ENCODE measurements at places on chromosomes 3 and 15.

GRCh38 chr3:129602730-129603560 is 3.5 kb downstream of the PLXND1 start:
- DNase-seq, result no peak

DNA sequence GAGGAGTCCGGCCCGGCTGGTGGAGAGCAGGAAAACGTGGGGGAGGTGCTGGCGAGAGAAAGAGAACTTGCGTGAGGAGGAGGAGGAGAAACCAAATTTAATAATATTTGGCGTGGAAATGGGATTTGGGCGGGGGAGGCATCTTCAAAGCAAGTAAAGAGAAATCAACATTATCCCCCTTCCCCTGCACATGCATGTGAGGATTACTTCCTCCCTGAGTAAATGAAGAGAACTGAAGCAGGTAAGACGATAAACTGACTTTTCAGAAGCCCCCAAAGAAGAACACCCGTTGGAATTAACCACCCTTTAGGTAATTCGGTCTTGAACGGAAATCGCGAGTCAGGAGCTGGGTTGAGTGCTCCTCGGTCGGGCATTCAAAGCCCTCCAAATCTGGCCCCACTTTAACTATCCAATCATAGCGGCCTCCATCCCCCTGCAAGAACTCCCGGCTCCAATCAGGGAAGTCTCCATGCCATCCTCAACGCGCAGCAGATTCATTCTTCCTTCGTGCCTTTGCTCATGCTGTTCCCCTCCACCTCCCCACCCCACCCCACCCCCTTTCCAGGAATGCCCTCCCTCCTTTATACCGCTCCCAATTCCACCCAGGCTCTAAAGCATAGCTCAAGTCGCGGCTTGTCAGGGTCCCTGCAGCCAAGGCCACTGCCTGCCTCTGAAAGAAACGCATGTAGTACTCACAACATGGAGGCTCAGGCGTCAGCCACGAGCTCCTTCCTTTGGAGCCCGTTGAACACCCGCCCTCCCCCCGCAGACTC is 545 bp upstream of the RFX7 start:
- peak; percentile 64 for DNase-seq

GRCh38 chr15:92864127-92864814 is 35.9 kb upstream of the CHD2 start:
- no peak for DNase-seq

DNA sequence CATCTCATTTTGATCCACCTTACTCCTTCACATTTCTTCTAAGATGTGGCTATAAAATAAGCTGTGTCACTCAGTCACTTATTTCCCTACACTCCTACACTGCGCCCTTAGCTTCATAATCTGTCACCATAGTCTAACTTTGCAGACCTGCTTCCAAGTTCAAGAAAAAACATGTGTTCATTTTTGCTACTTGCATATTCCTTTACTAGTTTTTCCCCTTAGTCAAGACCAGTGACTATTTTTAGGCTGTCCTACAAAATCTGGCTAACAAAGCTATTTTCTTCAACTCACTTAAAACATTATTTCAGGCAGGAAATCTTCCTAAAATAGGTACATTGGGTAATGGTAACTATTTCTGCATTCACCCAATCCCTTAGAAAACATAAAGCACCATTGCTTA is 272.5 kb downstream of the TBC1D5 start:
- DNase-seq, result no peak

DNA sequence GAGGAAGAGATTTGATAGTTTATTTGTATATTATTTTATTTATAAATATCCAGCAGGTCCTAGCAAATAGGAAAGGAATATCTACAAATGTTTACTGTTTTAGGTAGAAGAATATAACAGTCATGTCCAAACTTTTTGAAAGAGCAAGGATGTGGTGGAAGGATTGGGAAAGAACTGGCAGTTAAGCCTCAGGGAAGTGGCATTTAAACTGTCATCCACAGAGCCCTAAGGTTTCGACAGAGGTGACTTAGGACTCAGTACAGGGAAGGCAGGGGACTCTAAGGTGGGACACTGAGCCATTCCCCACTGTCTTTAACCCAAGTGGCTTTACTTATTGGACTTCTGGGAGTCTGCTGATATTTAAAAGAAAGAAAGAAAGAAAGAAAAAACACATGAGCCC is 11.8 kb upstream of the TMEM87A start:
- no peak for DNase-seq

- peak; percentile 49 for DNase-seq
Observed at GRCh38 chr3:126982126-126982470, 817 bp upstream of the PLXNA1 start.

- no peak for DNase-seq
Observed at GRCh38 chr3:46576879-46577278, 10.8 kb upstream of the LRRC2 start.

- DNase-seq, result no peak
Observed at GRCh38 chr3:117630885-117631284, 921.3 kb downstream of the TUSC7 start.

DNA sequence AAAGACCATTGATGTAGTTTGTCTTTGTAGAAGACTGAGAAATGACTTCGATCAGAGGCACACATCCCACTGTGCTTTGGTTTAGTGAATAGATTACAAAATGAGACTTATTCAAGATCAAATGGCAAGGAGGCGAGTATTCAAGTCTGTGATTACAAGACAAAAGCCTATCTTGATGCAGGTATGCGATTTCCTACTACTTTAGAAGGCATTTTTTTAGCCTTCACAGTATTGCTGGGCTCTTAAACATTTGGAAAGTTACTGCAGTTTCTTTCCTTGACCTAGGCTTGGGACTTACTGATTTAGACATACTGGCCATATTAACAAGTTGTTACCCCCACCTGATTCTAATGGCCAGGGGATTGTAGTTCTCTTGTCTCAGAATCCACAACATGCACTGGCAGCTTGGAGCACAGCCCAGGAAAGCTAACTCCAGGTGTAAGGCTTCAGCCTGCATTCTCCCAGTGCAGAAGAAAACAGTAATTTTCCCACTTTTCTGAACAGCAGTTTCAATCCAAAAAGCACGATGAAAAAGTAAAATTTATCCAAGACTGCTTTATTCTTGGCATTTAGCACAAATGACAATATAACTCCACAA is 311.6 kb downstream of the EPHA6 start:
- no peak for DNase-seq

GRCh38 chr3:47007001-47007400 is 27.5 kb downstream of the NBEAL2 start:
- DNase-seq, result no peak

DNA sequence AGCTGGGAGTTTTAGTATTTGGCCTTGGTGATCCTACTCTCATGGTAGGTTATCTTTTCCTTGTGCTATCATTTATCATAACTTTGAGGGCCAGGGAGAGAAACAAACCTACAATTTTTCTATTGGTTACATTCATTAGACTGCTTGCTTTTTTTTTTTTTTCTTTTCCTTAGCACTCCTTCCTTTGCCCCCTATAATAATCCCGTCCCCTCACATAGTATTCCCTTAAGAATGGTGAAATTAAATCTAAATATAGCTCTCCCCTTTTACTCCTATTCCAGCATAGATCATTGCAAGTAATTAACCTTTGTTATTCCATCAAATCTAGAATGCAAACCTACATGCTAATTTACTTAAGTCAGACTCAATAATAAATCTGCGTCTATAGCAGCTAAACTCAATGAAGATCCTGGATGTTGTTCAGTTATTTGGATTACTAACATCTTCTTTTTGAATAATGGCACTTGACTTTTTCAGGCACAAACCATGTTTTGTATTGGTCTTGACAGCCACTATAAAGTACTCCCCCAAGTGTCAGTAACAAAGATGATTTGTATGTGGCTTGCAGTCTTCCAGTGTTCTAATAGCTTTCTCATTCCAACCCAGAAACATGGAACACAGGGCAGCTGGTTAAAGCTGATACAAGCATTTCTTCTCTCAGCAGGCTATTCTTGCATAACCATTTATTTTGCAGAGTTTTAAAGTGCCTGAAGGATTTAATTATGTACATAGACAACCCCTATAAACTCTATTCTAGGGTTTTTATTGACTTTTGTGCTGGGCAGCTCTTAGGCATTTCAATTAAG is 420.6 kb downstream of the MECOM start:
- no peak for DNase-seq

- no peak for DNase-seq
Observed at GRCh38 chr3:40615918-40616819, 91.4 kb downstream of the ZNF621 start.

DNA sequence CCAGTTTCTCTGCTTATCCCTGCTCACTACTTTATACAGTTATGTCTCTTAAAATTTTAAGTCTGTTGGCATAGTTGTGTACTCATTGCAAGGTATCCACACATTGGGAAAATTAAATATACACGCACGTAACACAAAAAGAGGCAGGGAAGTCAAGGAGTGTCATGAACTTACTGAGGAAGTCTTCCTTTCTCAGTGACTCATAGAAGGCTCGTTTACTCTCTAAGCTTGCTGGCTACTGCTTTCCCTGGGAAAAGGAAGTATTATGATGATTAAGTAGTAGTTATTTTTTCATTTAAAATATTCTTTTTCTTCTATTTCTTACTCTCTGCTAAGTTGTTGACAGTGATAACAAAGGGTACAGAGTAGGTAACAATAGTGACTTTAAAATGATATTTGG is 287.3 kb downstream of the UBE2E2 start:
- DNase-seq, result no peak

DNA sequence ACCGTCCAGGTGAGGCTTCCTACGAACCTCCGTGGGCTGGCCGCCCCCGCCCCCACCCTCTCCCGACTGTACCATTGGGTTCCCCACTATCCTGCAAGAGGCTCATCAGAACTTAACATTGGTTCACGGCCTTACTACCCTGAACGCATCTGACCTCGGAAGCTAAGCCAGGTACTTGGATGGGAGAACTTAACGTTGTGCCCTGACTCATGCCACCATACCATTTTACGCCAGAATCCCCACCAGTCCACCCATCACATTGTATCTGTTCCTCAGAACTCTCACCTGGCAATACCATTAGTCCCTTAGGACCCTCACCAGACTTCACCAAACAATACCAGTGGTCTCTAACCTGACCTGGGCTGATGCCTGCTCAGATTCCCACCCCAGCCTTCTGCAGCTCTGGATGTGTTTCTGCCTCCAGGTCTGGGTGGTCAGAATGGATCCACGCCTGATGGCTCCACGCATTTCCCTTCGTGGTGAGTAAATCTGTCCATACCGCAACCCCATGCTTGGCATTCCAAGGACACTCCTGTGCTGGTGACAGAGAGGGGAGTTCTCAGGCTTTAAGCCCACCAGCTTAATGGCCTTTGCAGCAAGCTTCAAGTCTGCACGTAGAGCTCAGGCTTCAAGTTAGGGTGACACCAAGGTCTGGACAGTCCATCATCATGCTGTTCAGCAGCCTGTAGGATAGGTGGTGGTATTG is 562 bp downstream of the TCTA start:
- DNase-seq, result no peak

- DNase-seq, result peak; percentile 34
Observed at GRCh38 chr3:13301286-13301987, 118.7 kb downstream of the NUP210 start.

- DNase-seq, result no peak
Observed at GRCh38 chr3:30520699-30521098, 85.7 kb upstream of the TGFBR2 start.
